ENCODE measurements at places on chromosomes 12 and 14.

DNA sequence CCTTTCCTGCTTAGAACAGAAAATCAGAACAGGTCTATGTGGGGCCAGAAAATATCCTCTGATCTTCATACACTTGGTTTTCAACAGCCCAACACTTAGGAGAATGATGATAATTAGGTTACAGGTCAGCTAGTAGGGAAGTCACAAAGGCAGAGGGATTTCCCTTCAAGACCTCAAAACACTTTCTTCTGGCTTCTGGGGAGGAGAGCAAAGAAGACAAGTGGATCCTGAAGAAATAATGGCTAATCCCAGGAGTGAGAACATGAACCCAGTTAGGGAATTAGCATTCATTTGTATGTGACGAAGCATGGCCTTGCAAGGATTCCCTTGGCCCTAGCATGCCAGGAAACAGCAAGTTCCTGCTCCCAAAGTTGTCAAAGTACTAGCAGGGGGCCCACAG lies 223.3 kb downstream of the BCAT1 start:
- no peak for DNase-seq

GRCh38 chr12:29578070-29578469 lies 80.6 kb upstream of the OVCH1 start:
- DNase-seq, result no peak

GRCh38 chr12:43501703-43502102 lies 50.3 kb downstream of the ADAMTS20 start:
- DNase-seq, result no peak

GRCh38 chr12:15318841-15319240 lies 3.5 kb upstream of the PTPRO start:
- DNase-seq, result no peak

DNA sequence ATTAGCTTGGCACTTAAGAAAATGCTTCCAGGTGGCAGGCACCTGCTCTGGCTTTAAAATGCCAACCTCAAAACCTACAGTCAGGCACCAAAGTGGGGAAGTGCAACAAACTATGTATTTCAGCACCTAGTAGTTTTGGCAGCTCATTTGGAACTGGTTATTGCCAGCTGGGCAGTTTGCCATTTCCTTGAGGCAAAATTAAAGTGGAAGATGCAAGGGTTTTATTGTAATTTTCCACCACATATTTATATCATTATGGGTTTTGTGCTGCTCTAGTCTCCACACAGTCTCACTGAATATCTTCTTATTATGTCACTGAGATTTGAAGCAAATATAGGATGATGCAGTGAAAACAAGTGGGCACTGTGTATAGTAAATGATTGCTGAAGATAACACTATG lies 117.0 kb downstream of the PRKD1 start:
- no peak for DNase-seq

GRCh38 chr14:68622856-68623255 lies 170.0 kb downstream of the ZFP36L1 start:
- no peak for DNase-seq

DNA sequence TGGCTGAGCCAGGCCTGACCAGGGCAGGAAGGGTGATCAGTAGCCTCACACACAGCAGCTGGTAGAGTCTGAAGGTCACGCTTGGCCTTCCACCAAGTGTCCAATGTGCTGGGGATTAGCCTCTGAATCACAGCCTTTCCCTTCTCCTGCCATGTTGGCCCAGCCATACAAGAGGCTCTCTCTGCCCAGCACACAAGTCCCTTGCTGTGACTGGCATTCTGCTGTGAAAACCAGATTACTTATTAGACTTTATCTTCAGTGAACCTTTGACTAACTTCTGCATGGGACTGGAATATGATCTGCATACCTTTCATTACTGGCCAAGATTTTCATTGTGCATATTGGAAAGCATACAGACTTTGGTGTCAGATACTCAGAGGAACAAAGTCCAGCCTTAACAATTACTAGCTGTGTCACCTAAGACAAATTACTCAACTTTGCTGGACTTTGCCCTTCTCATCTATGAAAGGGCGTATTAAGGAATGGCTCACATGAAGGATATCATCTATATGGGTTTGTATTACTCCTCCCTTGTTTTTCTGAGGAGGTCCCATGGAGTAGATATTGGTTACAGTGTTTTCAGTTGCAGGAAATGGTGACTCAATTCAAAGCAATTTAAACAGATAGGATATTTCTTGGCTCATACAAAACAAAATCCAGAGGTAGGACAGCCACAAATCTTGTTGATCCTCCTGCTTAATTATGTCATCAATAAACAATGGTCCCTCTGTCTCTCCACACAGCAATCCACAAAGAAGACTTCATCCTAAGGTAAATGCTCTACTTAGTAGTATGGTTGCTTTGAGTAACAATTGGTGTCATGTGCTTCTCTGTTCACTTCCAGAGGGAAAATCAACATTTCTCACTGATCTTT lies 99.6 kb downstream of the DYRK2 start:
- DNase-seq, result no peak

- peak; percentile 65 for DNase-seq
Observed at GRCh38 chr12:45518291-45519235, 210.9 kb upstream of the ARID2 start.

DNA sequence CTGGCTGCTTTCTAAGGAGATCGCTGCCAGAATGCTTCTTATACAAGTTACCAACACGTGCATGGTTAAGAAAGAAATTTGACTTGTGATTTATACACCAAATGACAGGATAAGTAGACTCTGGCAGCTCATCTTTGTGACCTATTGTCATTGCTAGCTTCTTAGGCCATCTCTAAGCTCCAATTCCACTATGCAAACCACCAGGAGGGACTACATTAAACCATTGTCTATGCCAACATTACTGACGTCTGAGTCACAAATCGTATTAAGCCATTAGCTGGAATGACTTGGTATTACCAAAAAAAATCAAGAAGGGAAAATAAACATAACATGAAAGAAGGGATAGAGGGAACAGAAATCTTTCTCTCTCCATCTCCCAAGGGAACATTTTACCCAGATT lies 15.8 kb upstream of the VPS33A start:
- DNase-seq, result no peak

- no peak for DNase-seq
Observed at GRCh38 chr14:98122527-98122926, 1149.5 kb downstream of the BCL11B start.

DNA sequence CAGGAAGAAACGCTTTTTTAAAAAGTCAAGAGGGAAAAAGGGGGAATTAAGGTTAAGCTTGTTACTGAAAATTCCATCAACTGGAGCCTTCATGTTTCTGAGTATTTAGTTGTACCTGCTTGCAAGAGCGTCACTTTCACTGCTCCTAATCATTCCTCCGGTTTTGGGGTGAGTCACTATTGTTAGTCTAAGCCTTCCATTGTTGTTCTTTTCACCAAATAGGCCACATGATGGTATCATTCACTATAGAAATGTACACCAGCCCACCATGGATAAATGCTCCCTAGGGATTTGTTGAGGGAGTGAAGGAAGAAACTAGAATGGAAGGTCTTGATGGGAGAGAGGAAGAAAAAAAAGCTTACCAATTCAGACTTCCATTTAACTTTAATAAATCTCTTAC lies 3.0 kb downstream of the IL22 start:
- no peak for DNase-seq

DNA sequence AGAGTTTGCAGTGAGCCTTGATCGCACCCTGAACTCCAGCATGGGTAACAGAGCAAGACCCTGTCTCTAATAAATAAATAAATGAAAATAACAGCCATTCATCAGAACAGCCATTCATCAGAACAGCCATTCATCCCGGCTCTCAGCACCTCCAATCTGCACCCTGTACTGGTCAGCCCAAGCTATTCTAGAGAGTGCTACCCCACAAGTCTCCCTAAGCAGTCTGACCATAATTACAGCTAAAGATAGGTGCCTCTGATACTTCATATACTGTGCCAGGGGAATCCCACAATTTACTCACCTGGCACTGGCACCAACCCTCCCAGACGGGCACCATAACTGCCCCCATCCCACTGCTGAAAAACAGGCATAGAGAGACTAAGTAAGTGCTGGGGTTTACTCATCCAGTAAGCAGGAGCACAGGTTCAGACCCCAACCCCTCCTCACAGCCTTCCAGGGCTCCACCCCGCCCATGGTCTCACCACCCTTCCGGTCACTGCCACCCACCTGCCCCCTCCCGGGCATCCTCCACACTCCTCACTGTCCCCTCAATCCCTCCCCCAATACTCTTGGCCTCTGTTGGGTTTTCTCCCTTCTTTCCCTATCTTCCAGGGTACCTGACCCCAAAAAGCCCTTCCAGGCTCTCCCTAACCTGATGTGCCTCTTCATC lies 15.2 kb upstream of the EIF5 start:
- DNase-seq, result no peak

- no peak for DNase-seq
Observed at GRCh38 chr12:59401862-59402261, 194.0 kb upstream of the SLC16A7 start.

- peak; percentile 57 for DNase-seq
Observed at GRCh38 chr12:111404362-111405148, 1.2 kb upstream of the SH2B3 start.

GRCh38 chr12:31011746-31012566 lies 61.7 kb upstream of the DDX11 start:
- no peak for DNase-seq

DNA sequence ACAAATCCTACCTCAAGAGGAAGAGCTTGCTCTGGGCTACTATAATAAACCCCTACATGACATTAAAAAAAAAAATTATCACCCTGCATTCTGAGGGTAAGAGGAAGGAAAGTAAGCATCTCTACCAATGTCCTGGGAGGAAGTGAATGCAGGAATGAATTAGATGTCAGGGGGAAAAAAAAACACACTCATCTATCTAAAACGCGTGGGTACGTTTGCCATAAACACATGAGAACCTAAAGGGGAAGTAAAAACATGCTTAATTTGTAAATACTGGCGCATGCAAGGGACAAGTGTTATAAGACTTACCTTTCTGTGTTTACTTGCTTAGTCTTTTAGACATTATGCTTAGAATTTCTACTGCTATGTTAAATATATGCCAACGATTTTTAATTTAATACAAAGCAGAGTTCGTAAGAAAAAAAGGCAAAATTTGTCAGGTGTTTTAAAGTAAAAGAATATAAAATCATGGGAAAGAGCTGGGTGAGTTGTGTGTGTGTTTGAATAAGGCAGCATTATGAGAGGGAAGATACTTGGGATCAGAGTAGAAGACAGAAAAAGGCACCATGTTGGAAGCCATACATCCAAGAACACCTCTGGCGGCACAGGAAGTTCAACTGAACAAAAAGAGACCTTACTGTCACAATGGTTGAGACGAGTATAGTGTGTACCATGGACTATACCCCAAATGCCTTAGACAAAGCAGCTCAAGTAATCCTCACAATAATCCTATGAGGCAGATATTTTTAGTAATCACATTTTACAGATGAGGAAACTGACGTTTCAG lies 1.5 kb downstream of the TMED8 start:
- DNase-seq, result no peak

Measured in CD4-positive, alpha-beta T cell treated with Interleukin-15 for 1 hour (primary cell).